Astrocyte of the spinal cord (primary cell): ENCODE measurements at places on chromosomes 2 and 18.

GRCh38 chr18:7737550-7737949, 170.4 kb downstream of the PTPRM start:
- DNase-seq = no peak

GRCh38 chr2:71662665-71663394, 209.5 kb downstream of the DYSF start:
- no peak for DNase-seq

DNA sequence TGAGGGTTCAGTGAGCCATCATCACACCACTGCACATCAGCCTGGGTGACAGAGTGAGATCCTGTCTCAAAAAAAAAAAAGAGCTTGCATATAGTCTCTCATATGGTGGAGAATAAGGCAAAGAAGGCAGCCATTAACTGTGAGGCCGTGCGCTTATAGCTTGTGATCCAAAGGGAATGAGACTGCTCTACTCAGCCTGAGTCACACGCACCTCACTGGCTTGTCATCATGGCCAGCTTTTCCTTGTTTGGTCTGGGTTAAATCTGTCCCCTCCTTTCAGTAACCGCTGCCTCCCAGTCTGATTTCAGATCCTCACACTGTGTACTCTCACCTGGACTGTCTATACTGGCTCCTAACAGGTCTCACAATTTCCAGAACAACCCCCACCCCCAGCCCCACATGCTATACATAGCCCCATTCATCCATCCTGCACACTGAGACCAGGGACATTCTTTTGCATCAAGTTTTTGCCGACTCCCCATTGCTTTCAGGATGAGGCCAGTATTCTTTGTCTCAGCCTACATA, 35.3 kb upstream of the ANKRD44 start:
- no peak for DNase-seq

GRCh38 chr2:183034806-183035205, 3.5 kb downstream of the NCKAP1 start:
- DNase-seq = peak; percentile 49

DNA sequence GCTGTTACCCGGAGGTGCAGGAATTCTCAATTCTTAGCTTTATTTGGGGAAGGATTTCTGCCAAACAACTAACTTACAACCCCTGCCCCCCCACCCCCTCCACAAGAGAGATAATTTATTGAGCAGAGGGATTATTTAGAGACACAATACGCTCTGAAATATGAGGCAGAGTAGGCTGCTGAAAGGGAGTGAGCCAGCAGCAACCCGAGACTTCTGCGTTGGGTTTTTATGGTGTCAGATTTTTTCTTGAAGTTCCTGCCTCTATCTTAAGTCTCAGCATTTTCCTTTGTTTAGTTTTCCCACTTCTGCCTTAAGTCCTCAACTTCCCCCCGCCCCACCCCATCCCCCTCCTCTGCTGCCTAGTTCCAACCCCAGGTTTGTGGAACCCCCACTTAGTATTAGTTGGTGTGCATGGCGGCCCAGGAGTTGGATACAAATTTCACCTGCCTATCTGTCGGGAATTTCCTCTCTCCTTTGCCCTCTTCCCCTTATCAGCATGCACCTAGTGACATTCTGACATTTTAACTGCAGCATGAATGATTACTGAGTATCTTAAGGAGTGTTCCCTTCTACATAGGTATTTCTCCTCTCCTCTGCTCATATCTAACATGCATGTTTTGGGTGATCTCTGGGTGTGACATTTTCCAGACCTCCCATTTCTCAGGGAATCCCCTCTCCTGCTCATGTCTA, 1635.9 kb upstream of the LRRTM1 start:
- DNase-seq = no peak

- DNase-seq = peak; percentile 24
Observed at GRCh38 chr2:40721595-40721994, 269.7 kb upstream of the SLC8A1 start.

- no peak for DNase-seq
Observed at GRCh38 chr18:58538604-58539386, 90.1 kb downstream of the ALPK2 start.

- no peak for DNase-seq
Observed at GRCh38 chr2:20577495-20578235, 73.2 kb downstream of the HS1BP3 start.

- DNase-seq = no peak
Observed at GRCh38 chr2:19688059-19688458, 213.7 kb downstream of the TTC32 start.

- peak; percentile 62 for DNase-seq
Observed at GRCh38 chr2:133434959-133435668, 133.1 kb downstream of the NCKAP5 start.
